ENCODE measurements at places on chromosomes 16 and 17.

DNA sequence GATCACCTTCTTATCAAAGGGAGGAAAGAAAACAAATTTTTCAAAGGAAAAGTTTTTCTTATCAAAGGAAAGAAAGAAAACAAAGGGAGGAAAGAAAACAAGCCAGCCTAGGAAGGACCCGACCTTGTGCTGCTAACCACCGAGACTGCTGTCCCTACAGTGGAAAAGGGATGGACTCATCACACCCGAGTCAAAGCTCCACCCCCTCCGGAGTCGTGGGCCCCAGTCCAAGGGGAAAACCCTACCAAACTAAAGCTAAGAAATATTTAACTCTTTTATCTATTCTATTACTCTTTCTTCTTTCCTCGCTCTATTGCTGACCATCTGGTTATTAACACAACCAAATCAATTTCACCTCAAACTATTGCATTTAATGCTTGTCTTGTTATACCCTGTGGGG, 6.1 kb upstream of the ENDOV start:
- DNase-seq: no peak

DNA sequence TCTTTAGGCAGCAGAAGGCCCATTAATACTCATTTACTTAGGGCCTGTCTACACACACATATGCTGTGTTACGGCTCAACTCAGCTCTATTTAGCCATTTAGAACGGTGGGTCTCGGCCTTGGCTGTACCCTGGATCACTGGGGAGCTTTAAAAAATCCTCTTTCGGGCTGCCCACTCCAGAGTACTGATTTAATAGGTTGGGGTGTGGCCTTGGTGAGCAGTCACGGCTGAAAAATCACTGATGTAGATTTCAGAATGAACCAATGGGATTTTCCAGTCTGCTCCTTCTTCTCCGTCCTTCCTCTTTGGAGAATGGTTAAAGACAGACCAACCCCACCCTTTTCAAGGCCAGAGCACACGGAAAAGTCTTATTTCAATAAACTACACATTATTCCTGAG, 223.5 kb downstream of the CCDC182 start:
- DNase-seq: no peak

GRCh38 chr17:42117397-42118125, 3.6 kb downstream of the KAT2A start:
- DNase-seq: no peak

DNA sequence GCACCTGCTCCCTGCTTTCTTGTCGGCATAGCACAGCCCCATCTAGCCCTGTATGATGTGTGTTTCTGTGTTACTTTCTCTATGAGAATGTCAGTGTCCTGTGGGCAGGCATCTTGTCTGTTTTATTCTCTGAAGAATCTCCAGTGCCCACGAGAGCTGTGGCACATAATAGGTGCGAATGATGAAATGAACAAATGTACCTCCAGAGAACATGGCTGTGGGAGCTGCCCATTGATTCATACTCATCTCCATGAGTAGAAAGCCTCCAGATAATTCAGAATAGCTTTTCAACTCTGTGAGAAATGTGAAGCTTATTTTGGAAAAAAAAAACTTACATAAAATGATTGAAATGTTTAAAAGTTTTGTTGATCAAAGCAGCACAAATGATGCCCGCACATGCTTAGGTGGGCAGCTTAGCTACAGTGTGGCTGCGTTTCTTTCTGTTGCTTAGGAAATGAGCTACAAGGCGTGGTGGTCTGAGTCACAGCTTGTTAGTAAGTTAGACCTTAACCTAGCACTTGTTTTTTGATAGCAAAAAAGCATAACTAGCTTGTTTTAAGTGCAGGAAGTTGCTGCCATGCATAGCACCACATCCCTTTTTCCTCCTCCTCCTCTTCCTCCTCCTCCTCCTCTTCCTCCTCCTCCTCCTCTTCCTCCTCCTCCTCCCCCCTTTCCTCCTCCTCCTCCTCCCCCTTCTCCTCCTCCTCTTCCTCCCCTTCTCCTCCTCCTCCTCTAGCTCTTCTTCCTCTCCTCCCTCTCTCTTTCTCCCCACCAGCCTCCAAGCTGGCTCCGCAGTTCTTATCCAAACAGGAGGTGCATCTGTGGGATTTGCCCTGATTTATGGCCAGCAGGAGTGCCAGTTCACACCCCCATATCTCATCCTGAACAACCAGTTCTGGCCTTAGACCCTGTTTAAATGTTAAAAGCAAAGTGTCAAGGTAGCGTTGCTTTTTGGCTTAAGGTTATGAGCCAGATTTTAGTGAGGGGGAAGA, 221.5 kb downstream of the IRF8 start:
- DNase-seq: no peak

- DNase-seq: no peak
Observed at GRCh38 chr17:82184761-82185160, 27.9 kb downstream of the CCDC57 start.

- peak; percentile 63 for DNase-seq
Observed at GRCh38 chr17:333626-334396, 18.8 kb downstream of the RPH3AL start.

- no peak for DNase-seq
Observed at GRCh38 chr17:31216031-31216751, 80.8 kb downstream of the OMG start.

GRCh38 chr17:11318207-11318606, 77.2 kb downstream of the SHISA6 start:
- no peak for DNase-seq

DNA sequence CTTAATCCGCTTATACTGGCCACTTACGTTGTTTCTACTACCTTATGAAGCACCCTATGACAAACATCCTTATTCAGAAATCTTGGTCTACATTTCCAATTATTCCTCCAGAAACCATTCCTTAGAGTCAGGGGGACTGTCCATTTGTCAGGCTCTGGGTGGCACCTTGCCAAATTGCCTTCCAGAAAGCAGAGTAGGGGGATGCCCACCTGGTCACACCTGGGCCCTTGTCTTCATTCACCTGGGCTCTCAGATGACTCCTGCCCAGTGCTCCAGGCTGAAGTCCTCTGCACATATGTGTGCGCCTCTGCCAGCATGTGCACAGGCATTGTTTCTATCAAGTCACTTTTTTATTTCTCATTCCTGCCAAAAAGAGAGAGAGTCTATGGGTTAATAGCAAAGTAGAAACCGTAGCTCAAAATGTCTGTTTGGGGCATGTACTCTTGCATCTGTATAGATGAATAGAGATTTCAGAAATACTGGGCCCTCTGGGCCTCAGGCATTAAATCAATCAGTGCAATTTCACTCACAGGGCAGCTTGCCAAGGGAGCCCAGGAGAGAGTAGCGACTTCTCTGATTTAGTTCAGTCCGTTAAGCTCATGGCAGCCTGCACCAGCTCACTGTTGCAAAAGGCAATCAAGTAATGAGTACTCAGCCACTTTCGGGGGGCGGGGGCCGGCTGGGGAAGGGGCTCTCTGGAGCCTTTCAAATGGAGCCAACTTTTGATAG, 104.7 kb downstream of the SOCS1 start:
- DNase-seq: no peak

GRCh38 chr17:75404731-75405364, 630 bp downstream of the GRB2 start:
- peak; percentile 55 for DNase-seq

All from femur (tissue), 1 donor.